ENCODE measurements at places on chromosomes 2 and 18.

DNA sequence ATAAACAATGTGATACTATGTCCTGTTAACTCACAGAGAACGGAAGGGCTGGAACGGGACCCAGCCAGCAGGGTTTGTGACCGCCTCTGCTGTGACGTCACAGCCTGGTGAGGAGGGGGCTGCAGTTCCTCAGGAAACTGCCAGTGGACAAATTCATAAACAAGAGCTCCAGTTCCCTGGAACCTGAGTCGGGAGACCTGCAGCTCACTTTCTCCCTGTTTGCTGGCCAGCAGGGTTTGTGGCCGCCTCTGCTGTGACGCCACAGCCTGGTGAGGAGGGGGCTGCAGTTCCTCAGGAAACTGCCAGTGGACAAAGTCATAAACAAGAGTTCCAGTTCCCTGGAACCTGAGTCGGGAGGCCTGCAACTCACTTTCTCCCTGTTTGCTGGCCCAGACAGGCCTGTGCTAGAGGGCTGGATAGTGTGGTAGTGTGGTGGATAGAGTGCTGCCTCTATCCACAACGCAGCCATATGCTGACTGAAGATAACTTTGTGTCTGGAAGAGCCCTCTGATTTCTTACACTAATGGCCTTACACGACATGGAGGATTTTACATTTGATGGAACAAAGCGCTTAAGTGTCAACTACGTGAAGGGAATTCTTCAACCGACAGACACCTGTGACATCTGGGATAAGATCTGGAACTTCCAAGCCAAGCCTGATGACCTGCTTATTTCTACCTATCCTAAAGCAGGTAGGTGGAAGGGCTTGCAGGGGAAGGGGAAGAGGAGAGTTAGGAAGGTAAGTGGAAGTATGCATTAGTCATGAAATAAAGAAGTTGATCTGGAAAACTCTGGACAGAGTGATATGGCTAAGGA is at the start of gene SULT1C4:
SULT1C4 (plus strand) TSS at position 140 of the 816 bp plus-strand sequence; CDS start at position 524, 384 bp downstream.
- DNase-seq: peak; percentile 87

- no peak for DNase-seq
Observed at GRCh38 chr18:75141166-75141565, 67.8 kb downstream of the PTGR3 start.

DNA sequence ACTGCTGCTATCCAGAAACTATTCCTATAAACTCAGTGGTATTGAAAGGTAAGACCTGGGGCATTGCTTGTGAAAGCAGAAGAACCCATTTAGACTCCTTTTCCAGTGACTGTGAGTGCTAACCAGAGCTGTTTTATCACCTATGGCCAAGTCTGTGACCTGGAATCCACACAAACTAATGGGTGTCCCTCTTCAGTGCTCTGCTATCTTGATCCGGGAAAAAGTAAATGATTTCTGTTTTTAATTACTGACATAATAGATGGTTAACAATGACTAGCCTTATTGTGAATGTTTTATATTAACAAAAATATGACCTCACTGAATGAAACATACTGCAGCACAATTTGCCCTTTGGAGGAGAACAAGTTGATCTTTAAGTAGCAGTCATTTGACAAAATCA is 251.6 kb upstream of the MC4R start:
- no peak for DNase-seq

DNA sequence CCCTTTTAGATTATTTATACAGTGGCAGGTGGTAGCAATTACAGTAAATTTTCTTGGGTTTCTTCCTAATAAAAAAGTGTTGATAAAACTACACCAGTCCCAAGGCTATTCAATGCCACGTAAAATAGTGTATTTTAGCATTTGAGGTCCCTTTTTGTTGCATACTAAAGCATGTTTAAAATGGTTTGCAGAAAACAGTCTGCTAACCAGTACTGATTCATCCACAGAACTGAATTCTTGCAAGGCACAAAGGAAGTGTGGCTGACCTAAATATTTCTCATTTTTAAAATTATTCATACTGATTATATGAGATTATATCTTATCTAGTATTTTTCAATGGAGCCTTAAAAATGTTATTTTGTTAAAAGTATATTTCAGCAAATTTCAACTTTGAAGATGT is 98.1 kb downstream of the SMAD2 start:
- no peak for DNase-seq

- DNase-seq: no peak
Observed at GRCh38 chr18:45026162-45026561, 345.5 kb downstream of the SETBP1 start.

- DNase-seq: no peak
Observed at GRCh38 chr2:186187854-186188253, 298.2 kb upstream of the ZC3H15 start.
